Spinal cord (tissue), 10 donors: ENCODE measurements at places on chromosomes 13 and 19. TPM values are rescaled to one million over a fixed set of nuclear protein-coding genes. Genes with fewer than 3 reads are reported as not detected.

The CGB1 gene
- not detected for polyA plus RNA-seq

The PSG2 gene
- polyA plus RNA-seq = 0.71 TPM

The DZIP1 gene
- polyA plus RNA-seq = 136 TPM

The ZNF490 gene
- 5.6 TPM for polyA plus RNA-seq

The PSG7 gene
- not detected for polyA plus RNA-seq

The FGF22 gene
- 2.5 TPM for polyA plus RNA-seq

The VSTM2B gene
- polyA plus RNA-seq = 43.2 TPM

The GFY gene
- polyA plus RNA-seq = 0.54 TPM

The FDX2 gene
- polyA plus RNA-seq = 37.3 TPM

The SPTBN4 gene
- 43.8 TPM for polyA plus RNA-seq

The PCDH8 gene
- 56.0 TPM for polyA plus RNA-seq

The EPSTI1 gene
- 4.5 TPM for polyA plus RNA-seq

The IFNL4 gene
- polyA plus RNA-seq = 0.71 TPM

The OLFM4 gene
- polyA plus RNA-seq = 0.43 TPM

The DIRAS1 gene
- 72.6 TPM for polyA plus RNA-seq

The CGB5 gene
- polyA plus RNA-seq = not detected

The MYCBP2 gene
- 178 TPM for polyA plus RNA-seq

The ZNF724 gene
- polyA plus RNA-seq = 3.9 TPM

The F2RL3 gene
- polyA plus RNA-seq = 0.45 TPM

The RASGRP4 gene
- polyA plus RNA-seq = 2.0 TPM

The SH2D3A gene
- polyA plus RNA-seq = 1.3 TPM

The CEACAM5 gene
- polyA plus RNA-seq = not detected

The KANK3 gene
- 14.4 TPM for polyA plus RNA-seq

The RPS28 gene
- 361 TPM for polyA plus RNA-seq

The TMEM238 gene
- polyA plus RNA-seq = 0.86 TPM

The B3GNT3 gene
- 0.11 TPM for polyA plus RNA-seq

The ZNF723 gene
- polyA plus RNA-seq = 0.20 TPM

The ZNF699 gene
- polyA plus RNA-seq = 3.9 TPM

The LYPD5 gene
- polyA plus RNA-seq = 8.5 TPM

The TOMM40 gene
- polyA plus RNA-seq = 61.4 TPM

The MEDAG gene
- 4.2 TPM for polyA plus RNA-seq

The PLPPR3 gene
- 245 TPM for polyA plus RNA-seq

The CRX gene
- polyA plus RNA-seq = not detected

The RASAL3 gene
- polyA plus RNA-seq = 4.2 TPM

The PCDH9 gene
- polyA plus RNA-seq = 37.6 TPM

The SLC8A2 gene
- polyA plus RNA-seq = 24.0 TPM

The ICAM1 gene
- 3.0 TPM for polyA plus RNA-seq

The RUBCNL gene
- polyA plus RNA-seq = 6.7 TPM

The PGLYRP2 gene
- polyA plus RNA-seq = not detected

The APOC4 gene
- not detected for polyA plus RNA-seq

The C2CD4C gene
- polyA plus RNA-seq = 32.6 TPM

The ZNF223 gene
- polyA plus RNA-seq = 9.6 TPM

The SRRM5 gene
- 2.5 TPM for polyA plus RNA-seq

The CELF5 gene
- polyA plus RNA-seq = 85.8 TPM

The CDC42EP5 gene
- 6.5 TPM for polyA plus RNA-seq

The MAMSTR gene
- polyA plus RNA-seq = 6.6 TPM

The DPF1 gene
- polyA plus RNA-seq = 90.1 TPM

The CYP2A6 gene
- polyA plus RNA-seq = 1.9 TPM

The RABAC1 gene
- polyA plus RNA-seq = 202 TPM

The IFNL1 gene
- polyA plus RNA-seq = not detected

The IGFL2 gene
- not detected for polyA plus RNA-seq
